T-helper 22 cell (primary cell): ENCODE measurements at places on chromosomes 12 and 14.

- DNase-seq = peak; percentile 43
These were observed 12.5 kb upstream of the MAP3K9 start for GRCh38 chr14:70821584-70822529.

DNA sequence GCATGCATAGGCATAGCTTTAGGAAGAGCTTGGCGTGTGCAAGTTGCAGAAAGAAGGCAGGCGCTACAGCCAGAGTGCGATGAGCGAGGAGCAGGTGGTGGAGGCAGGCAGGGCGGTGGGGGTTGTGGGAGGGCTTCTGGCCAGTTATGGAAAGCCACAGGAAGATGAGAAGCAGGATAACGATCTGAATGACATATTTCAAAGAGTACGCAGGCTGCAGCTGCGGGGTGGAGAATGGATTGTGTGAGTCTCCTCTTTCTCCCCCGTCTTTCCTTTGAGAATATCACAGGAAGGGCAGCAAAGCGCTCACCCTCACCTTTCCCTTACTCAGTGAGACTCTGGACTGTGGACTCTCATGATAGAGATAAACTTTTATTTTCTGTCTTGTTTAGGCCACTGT, 48.7 kb upstream of the PLXNC1 start:
- DNase-seq = no peak

DNA sequence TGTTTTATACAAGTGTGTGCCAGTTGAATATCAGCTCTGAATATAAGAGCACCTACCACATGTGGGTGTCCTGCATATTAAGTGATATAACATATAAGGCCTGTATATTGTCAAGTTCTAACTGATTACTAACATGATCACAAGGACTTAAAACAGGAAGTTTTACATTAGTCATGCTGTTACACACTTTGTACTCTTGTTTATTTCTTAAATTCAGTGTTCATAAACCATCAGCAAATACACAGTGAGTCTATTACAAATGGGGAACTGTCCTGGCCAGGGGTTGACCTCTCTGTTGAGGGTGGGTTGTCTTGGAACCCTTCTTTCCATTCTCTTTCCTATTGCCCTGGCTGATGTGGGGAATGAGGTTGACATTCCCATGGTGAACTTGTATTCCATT, 19.1 kb downstream of the HELB start:
- no peak for DNase-seq

GRCh38 chr14:90290337-90291011, 34.1 kb downstream of the PSMC1 start:
- DNase-seq = no peak

DNA sequence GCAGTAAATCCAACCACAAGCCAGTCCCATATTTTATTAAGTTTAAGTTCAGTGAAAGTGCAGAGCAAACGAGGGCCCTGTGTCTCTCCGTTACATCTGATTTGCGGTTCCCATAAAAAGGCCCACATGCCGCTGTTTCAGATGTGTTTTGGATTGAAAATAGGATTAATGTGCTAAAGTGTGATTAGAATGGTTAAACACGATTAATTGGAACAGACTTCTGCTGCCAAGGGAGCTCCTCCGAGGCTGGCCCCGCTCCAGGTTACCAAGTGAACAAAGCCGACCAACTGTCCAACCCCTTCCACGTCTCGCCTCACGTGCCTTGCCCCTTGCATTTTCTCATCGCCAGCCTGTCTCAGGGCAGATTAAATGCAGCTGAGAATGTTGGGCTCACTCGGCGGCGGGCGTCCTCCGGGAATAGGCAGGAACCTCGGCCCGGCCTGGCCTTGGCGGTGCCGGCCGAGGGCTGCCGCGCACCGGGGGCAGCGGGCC, 166.5 kb upstream of the GSC start:
- no peak for DNase-seq

- DNase-seq = no peak
These were observed 25.0 kb downstream of the DACT1 start for GRCh38 chr14:58662759-58663158.

GRCh38 chr12:113325916-113326315, 9.0 kb downstream of the SLC8B1 start:
- no peak for DNase-seq

DNA sequence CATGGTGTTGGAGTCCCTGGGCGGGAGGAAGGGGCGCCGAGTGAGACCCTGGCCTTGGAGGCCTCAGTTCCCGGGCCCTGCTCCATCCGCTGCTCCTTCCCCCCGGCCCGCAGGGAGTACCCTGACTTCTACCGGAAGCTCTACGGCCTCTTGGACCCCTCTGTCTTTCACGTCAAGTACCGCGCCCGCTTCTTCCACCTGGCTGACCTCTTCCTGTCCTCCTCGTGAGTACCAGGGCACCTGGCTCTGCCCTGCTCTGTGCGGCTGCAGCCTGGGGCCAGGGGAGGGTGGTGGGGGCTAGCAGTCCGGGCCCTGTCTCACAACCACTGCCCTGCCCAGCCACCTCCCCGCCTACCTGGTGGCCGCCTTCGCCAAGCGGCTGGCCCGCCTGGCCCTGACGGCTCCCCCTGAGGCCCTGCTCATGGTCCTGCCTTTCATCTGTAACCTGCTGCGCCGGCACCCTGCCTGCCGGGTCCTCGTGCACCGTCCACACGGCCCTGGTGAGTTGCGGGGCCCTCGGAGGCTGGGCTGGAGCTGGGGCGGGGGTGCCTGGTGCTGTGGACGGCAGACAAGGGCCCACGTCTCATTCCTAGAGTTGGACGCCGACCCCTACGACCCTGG, 7.0 kb downstream of the NOC4L start:
- DNase-seq = no peak
